ENCODE measurements at places on chromosomes 5 and 9.
A peak's percentile ranks its signal among the peaks of the same experiment; 100 is the strongest.

DNA sequence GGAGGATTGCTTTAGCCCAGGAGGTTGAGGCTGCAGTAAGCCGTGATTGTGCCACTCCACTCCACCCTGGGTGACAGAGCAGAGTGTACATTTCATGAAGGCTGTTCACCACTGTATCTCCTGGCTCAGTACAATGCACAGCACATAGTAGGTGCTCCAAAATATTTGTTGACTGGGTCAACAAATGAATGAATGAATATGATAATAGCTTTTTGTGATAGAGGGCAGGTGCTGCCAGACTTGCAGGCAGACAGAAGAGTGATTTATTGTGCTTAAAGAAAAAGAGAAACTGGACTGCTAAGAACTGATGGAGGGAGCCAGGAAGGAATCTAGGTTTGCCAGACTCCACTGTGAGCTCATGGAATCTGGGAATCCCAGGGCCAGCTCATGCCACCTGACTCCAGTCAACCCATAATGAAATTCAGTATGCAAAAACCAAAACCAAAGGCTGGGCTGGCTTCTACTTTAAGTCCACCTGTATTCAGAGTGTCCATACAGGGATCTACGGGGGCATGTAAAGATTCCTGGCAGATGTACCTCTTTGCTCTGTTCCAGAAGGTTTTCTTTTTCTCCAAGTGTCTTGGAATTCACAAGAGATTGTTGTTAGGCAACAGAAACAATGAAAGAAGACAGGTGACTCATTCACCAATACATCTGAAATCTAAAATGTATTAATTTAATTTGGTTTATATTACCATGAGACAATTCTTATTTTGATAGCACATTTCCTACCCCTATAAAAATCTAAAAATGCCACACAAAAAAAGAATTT, 15.5 kb upstream of the CTNNA1 start:
- DNase-seq: no peak

- DNase-seq: peak; percentile 52
Measured at GRCh38 chr5:55645304-55645703, 66.8 kb downstream of the SLC38A9 start.

DNA sequence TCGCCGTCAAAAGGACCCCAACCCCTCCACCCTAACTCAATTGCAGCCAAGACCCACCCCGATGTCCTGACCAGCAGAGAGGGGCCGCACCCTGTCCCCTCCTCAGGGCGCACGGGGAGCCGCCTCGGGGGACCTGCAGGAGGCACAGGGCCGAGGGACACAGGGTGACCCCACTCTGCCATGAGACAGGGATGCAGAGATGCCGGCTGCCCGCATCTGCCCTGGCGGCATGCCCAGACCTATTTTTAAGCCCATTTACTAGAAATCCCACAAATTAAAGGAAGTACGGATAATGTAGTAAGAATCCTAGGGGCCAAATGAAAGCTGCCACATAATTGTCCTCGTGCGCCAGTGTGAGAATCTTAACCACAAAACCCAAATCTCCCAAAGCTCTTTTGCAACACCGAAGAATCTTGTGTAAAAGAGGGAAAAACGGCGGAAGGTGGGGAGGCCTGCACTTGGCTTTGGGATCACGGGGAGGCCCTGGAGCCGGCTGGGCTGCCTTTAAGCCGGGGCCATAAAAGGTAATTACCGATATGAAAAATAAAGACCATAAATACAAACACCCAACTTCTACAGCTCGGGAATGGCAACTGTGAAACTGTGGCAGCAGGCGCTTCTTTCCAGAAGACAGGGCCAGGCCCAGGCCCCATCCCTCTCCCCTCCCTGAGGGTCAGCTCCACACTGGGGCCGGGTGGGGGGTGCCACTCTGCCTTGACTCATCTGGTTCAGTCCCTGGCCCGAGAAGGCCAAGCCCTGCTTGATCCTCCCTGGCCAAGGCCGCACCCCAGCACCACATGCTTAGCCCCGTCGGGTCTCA, 35.0 kb downstream of the NACC2 start:
- no peak for DNase-seq

DNA sequence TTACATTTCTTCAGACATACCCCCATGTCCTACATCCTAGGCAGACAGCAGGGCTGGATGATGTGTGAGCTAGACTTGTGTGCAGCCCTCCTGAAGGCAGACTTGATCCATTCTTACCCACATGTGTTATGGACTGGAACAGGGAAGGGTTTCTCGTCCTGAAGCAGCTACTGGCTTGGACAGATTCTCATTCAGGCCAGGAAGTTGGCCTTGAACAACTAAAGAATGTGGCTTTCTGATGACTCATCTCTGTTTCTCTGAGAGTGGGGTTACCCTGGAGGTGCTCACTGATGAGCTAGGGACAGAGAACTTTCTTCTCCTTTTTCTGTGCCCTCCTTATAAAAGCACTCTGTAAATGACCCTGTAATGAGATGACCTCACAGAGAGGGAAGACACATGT, 246.5 kb downstream of the PCSK5 start:
- DNase-seq: peak; percentile 11

DNA sequence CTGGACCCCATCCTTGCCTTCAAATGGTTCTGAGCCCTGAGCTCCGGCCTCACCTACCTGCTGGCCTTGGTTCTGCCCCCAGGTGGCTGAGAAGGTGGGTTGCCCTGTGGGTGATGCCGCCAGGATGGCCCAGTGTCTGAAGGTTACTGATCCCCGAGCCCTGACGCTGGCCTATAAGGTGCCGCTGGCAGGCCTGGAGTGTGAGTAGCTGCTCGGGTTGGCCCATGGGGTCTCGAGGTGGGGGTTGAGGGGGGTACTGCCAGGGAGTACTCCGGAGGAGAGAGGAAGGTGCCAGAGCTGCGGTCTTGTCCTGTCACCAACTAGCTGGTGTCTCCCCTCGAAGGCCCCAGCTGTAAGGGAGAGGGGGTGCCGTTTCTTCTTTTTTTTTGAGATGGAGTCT, 5.2 kb downstream of the CEL start:
- DNase-seq: no peak

DNA sequence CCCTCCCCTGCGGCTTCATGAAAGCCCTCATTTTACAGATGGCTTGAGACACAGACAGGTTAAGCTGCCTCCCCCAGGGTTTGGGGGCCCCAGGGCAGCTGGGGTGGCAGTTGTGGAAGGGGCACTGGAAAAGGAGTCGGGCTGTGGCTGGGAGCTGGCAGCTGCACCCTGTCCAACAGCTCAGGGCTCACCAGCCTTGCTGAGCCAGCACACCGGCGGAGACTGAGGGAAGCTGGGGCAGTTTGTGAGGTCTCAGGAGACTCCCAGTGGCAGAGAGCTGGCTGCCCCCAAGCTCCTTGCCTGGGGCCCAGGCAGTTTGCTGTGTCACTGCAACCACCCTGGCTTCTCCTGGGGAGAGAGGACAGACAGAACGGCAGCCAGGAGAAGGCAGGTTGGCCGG, 34.8 kb upstream of the RAPGEF1 start:
- no peak for DNase-seq

GRCh38 chr5:1505506-1506241, 18.1 kb downstream of the LPCAT1 start:
- DNase-seq: no peak

GRCh38 chr9:132049900-132050299, 29.8 kb downstream of the MED27 start:
- no peak for DNase-seq

DNA sequence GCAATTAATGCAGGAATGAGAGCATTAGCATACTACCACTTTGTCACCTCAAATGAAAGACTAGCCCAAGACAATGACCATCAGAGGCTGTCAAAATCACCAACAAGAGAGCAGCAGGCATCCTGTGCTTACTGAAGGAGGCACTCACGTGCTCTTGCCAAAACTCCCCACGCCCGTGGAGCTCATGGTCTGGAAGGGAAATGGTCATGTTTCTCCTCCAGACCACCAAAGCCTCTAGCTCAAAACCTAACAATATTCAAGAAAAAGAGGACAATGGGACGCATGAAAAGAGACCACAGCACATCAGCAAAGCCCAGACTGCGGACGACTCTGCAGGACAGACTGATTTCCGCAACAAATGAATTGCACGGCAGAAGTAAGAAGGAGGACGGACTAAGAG, 12.8 kb downstream of the AKNA start:
- DNase-seq: no peak

DNA sequence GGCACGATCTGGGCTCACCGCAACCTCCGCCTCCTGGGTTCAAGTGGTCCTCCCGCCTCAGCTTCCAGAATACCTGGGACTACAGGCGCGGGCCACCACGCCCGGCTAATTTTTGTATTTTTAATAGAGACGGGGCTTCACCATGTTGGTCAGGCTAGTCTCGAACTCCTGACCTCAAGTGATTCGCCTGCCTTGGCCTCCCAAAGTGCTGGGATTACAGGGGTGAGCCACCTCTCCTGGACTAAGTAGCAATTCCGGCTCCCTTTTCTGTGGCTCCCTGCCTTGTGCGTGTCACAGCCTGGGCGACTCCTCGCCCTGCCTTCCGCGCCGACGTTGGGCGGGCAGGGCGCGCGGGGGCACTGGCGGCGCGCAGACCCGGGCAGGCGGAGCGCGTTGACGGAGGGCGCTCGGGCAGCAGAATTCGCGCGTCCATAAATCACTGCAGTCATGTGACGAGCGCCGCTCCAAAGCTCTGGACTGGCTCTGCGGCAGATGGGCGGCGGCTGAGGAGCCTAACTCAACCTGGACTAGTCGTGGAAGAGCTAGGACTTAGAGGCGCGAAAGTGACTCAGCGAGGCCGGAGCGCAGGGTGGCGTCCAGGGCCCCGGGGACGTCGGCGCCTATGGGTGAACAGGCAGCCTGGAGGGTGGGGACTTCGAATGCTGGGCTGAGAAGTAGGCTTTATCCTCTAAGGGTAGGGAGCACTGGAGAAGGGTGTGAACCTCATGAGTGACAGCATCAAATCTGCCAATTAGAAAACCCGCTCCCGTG, 1.4 kb upstream of the CIZ1 start:
- DNase-seq: no peak

- no peak for DNase-seq
Measured at GRCh38 chr5:176609724-176610434, at the start of gene GPRIN1. TSS of gene GPRIN1 (minus strand) at chr5:176610156. CDS start at chr5:176599834, 10,322 bp downstream.

DNA sequence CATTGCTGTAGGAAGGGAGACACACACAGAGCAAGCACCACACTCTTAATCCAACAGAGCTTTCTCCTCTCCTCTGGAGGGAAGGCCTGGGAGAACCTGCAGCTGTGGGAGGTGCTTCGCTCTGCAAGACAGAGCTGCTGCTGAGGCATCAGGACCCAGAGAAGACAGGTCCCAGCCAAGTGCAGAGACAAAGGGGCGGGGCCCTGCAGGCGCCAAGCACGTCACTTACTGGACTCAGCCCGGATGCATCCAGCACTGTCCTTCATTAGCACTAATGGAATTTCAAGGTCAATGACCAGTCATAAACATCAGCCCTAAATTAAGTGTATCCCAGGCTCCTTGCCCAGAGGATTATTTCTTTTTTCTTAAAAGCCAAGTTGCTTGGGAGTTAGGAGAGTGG, 337.1 kb upstream of the PANK3 start:
- peak; percentile 16 for DNase-seq

- no peak for DNase-seq
Measured at GRCh38 chr5:63121471-63121870, 542.9 kb downstream of the LRRC70 start.

GRCh38 chr5:5881294-5881693, 458.8 kb downstream of the ICE1 start:
- no peak for DNase-seq

DNA sequence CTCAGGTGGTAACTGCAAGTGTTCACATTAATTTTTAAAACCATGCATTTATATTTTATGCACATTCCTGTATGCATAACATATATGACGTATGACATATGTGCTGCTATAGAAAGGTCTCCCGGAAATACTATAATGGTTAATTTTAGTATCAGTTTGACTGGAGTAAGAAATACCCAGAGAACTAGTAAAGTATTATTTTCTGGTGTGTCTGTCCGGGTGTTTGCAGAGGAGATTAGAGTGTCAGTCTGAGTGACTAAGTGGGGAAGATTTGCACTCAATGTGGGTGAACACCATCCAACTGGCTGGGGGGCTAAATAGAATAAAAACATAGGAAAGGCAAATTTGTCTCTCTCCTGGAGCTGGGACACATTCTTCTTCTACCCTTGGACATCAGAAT, 26.9 kb downstream of the UIMC1 start:
- DNase-seq: no peak

- no peak for DNase-seq
Measured at GRCh38 chr5:88979244-88979643, 96.3 kb upstream of the MEF2C start.

GRCh38 chr9:127865645-127866464, 11.4 kb upstream of the ENG start:
- no peak for DNase-seq

GRCh38 chr5:169576181-169576598, 7.4 kb upstream of the SPDL1 start:
- peak; percentile 67 for DNase-seq

DNA sequence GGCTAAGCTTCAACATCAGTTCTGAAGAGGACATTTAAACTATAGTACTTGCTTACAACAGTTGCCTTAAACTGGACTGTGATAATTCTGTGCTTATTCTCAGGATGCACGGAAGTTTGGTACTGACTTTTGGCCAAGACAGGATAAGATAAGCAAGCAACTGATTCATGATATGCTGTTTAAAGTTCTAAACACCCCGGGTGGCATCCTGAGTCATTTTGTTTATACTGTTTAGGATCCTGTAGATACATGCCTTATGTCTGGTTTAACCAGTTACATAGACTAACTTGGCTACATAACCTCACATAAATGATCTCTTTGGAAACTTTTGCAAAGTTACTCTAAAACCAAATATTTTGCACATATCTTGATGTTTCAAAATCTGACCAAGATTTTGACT, 95.9 kb downstream of the CDH9 start:
- DNase-seq: no peak

- DNase-seq: peak; percentile 71
Measured at GRCh38 chr9:86983249-86983619, 35.9 kb upstream of the GAS1 start.

GRCh38 chr9:6355728-6356127, 27.6 kb downstream of the TPD52L3 start:
- peak; percentile 39 for DNase-seq

DNA sequence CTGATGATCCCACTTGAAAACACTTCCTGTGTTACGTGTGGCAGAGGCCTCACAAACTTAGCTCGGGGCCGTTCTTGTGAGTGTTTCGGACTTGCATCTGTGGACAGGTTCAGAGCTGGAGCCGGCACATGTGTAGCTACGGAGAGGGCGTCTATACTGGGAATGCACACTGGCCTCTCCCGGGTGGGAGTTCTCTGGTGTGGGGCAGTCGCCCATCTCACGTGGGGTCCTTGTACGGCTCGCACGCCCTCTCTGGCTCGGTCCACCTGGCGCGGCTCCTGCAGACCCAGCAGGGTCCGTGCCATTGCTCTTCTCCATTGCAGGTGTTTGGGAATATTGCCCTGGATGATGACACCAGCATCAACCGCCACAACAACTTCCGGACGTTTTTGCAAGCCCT, 197.9 kb downstream of the CACNA1B start:
- no peak for DNase-seq
